Progenitor cell of endocrine pancreas (in vitro differentiated cells): ENCODE measurements at places on chromosomes 5 and 9. TPM values are rescaled to one million over a fixed set of nuclear protein-coding genes. Genes with fewer than 3 reads are reported as not detected.

DNA sequence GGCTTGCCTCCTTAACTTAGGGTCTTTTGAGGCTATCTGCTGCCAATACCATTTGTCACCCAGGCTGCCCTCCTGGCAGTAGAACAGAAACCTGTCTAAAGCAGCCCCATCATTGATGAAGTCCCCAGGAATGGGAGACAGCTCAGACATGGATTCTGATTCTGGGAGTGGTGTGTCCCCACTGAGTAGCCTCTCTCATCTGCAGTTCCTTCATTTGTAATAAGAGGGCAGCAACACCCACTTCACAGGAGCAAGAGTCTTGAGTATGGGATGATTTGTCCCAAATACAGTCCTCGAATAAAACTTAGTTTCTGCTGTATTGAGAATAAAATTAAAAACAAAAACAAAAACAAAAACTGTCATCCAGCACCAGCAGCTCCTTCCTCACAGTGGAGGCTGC, 167.6 kb downstream of the ASTN2 start:
- H3K27me3 ChIP-seq = no peaks in the 10 kb centered on the region
- no peak for DNase-seq
- H3K36me3 ChIP-seq = no peaks in the 10 kb centered on the region
- no peak overlapping the region for H3K27ac ChIP-seq

GRCh38 chr9:38414040-38414723, 10.1 kb downstream of the IGFBPL1 start:
- DNase-seq = no peak
- peaks cover 2% of the 10 kb centered on the region for H3K4me1 ChIP-seq
- H3K27me3 ChIP-seq = peaks cover 50% of the 10 kb centered on the region
- no peak overlapping the region for H3K27ac ChIP-seq
- H3K36me3 ChIP-seq = no peaks in the 10 kb centered on the region

- H3K4me3 ChIP-seq = peak within 1 kb of the TSS; percentile 74
- no peak within 1 kb of the TSS for H3K27ac ChIP-seq
- no peaks in the 10 kb centered on the region for H3K36me3 ChIP-seq
- peaks cover 11% of the 10 kb centered on the region for H3K4me1 ChIP-seq
- DNase-seq = peak; percentile 84
These were observed at the start of gene ARRDC1 for GRCh38 chr9:137605121-137606004. Gene ARRDC1 (plus strand): TSS chr9:137605686. CDS start chr9:137605718, 32 bp downstream.

DNA sequence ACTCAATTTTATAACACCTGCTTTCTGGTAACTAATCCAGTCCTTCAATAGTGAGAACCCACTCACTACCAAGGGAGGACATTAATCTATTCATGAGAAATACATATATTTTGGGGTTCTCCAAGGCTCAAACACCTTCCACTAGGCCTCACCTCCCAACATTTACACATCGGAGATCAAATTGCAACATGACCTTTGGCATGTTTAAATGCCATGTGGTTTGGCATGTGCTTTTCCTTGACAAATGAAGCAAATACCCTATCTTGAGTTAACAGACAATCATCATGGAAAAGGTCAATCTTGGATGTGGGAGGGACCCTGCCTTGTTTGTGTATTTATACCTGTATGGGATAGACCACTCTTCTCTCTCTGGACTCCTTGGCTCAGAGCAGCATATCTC, 21.9 kb upstream of the SPINK14 start:
- no peak for DNase-seq
- peaks cover 5% of the 10 kb centered on the region for H3K36me3 ChIP-seq
- no peaks in the 10 kb centered on the region for H3K27me3 ChIP-seq
- no peak overlapping the region for H3K4me3 ChIP-seq
- peaks cover 45% of the 10 kb centered on the region for H3K4me1 ChIP-seq

PCDHAC2 gene
- 1.8 and 1.9 TPM in 2 replicates for total RNA-seq

GRCh38 chr5:39143151-39143860, 69.1 kb upstream of the RICTOR start:
- peaks cover 2% of the 10 kb centered on the region for H3K4me1 ChIP-seq
- H3K36me3 ChIP-seq = no peaks in the 10 kb centered on the region
- H3K27me3 ChIP-seq = no peaks in the 10 kb centered on the region
- no peak for DNase-seq
- no peak overlapping the region for H3K4me3 ChIP-seq
- no peak overlapping the region for H3K27ac ChIP-seq

DNA sequence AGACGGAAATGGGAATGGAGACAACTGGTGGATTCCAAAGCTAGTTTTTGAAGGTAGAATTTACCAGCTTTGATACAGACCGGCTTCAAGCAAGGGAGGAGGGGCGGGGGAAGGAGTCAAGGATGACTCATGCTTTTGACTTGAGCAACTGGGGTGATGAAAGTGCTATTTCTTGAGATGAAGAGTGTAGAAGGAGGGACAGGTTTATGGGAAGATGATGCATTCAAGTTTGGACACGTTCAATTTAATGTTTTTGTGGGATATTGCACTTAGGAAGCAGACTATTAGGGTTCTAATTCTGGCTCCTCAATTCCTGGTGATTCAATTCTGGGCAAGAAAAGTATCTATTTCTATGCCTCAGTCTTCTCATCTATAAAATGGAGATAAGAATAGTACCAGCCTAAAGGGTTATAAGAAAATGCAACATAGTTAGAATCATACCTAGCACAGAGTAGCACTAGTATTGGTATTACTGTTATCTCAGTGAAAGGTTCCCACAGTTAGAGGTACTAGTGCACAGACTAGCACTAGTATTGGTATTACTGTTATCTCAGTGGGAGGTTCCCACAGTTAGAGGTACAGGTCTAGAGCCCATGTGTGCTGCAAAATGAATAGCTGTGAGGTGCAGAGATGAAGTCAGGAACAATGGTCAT, 4.6 kb downstream of the NIPAL4 start:
- no peak for DNase-seq
- H3K36me3 ChIP-seq = no peaks in the 10 kb centered on the region
- H3K27me3 ChIP-seq = peaks cover 54% of the 10 kb centered on the region
- H3K27ac ChIP-seq = no peak overlapping the region

GRCh38 chr9:99231711-99232110, 9.6 kb downstream of the SEC61B start:
- no peak overlapping the region for H3K27ac ChIP-seq
- DNase-seq = no peak
- peaks cover 4% of the 10 kb centered on the region for H3K4me1 ChIP-seq

LECT2 gene
- total RNA-seq = not detected in 2 replicates

DNA sequence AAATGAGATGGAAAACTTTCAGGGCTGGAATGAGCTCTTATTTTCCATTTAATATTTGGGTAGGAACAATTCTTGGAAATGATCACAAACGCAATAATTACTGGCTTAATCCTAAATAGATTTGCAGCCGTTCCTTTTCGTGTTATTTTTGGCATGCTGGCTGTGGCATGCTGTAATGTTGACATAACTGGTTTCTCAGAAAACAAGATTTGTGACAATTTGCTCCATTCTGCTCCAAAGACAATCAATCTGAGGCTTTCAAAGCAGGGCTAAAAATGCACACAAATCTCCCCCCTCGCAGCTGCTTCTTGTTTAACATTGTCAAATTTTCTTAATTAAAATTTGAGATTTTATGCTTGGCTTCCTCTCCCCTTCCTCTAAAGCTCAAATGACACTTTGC, 151.2 kb downstream of the TTC39B start:
- H3K27ac ChIP-seq = no peak overlapping the region
- DNase-seq = no peak
- H3K4me3 ChIP-seq = no peak overlapping the region
- H3K36me3 ChIP-seq = no peaks in the 10 kb centered on the region
- no peaks in the 10 kb centered on the region for H3K27me3 ChIP-seq
- peaks cover 17% of the 10 kb centered on the region for H3K4me1 ChIP-seq

- no peaks in the 10 kb centered on the region for H3K4me1 ChIP-seq
- no peak for DNase-seq
- no peaks in the 10 kb centered on the region for H3K27me3 ChIP-seq
- no peak overlapping the region for H3K4me3 ChIP-seq
- H3K36me3 ChIP-seq = no peaks in the 10 kb centered on the region
These were observed 115.9 kb downstream of the FBXL7 start for GRCh38 chr5:15615859-15616258.

SYNPO gene
- 1.4 and 1.5 TPM in 2 replicates for total RNA-seq

GRCh38 chr5:15585841-15586591, 86.0 kb downstream of the FBXL7 start:
- peaks cover 11% of the 10 kb centered on the region for H3K4me1 ChIP-seq
- no peaks in the 10 kb centered on the region for H3K27me3 ChIP-seq
- peaks cover 18% of the 10 kb centered on the region for H3K36me3 ChIP-seq

DNA sequence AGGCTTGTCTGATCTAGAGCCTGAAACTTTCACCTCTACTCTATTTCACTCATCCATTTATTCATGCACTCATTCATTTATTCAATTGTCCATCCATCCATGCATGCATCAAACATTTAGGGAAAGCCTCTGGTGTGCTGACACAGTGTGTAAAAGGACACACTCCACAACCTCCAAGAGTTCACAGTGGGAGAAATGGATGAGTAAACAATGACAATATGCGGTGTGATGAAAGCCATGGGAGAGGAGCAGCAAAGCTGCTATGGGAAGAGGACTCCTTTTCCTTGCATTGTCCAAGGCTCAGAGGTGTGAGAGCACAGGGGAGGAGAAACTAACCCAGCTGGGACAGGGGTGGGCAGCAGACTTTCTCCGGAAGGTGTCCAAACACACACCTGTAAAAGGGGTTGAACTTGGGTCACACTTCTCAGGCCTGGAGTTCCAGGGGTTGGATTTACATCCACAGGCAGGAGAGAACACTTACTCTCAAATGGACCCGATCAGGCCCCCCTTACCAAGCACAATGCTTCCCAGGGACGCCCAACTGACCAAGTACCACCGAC, 21.2 kb upstream of the PFDN1 start:
- no peak for DNase-seq
- H3K4me1 ChIP-seq = peaks cover 5% of the 10 kb centered on the region
- peaks cover 6% of the 10 kb centered on the region for H3K27me3 ChIP-seq
- H3K36me3 ChIP-seq = no peaks in the 10 kb centered on the region
- H3K4me3 ChIP-seq = no peak overlapping the region

DNA sequence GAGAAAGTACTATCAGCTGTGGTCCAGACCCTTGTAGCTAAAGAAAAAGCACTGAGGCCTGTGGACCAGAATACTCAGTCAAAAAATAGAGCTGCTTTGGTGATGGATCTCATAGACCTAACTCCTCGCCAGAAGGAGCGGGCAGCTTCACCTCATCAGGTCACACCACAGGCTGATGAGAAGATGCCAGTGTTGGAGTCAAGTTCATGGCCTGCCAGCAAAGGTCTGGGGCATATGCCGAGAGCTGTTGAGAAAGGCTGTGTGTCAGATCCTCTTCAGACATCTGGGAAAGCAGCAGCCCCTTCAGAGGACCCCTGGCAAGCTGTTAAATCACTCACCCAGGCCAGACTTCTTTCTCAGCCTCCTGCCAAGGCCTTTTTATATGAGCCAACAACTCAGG, 8.9 kb downstream of the RAB24 start:
- no peak for DNase-seq
- H3K36me3 ChIP-seq = peaks cover 22% of the 10 kb centered on the region
- H3K4me1 ChIP-seq = peaks cover 3% of the 10 kb centered on the region
- H3K27ac ChIP-seq = no peak overlapping the region
- H3K27me3 ChIP-seq = no peaks in the 10 kb centered on the region

- no peaks in the 10 kb centered on the region for H3K27me3 ChIP-seq
- no peak overlapping the region for H3K27ac ChIP-seq
- no peak overlapping the region for H3K4me3 ChIP-seq
- DNase-seq = no peak
- peaks cover 38% of the 10 kb centered on the region for H3K36me3 ChIP-seq
These were observed 46.4 kb downstream of the ERMP1 start for GRCh38 chr9:5786370-5787127.

GRCh38 chr9:113638490-113638889, 175.0 kb downstream of the RGS3 start:
- no peaks in the 10 kb centered on the region for H3K27me3 ChIP-seq
- H3K36me3 ChIP-seq = peaks cover 1% of the 10 kb centered on the region
- DNase-seq = no peak
- H3K27ac ChIP-seq = no peak overlapping the region
- no peak overlapping the region for H3K4me3 ChIP-seq
- H3K4me1 ChIP-seq = peaks cover 32% of the 10 kb centered on the region

SHROOM1 gene
- 10.0 and 12.6 TPM in 2 replicates for total RNA-seq

DNA sequence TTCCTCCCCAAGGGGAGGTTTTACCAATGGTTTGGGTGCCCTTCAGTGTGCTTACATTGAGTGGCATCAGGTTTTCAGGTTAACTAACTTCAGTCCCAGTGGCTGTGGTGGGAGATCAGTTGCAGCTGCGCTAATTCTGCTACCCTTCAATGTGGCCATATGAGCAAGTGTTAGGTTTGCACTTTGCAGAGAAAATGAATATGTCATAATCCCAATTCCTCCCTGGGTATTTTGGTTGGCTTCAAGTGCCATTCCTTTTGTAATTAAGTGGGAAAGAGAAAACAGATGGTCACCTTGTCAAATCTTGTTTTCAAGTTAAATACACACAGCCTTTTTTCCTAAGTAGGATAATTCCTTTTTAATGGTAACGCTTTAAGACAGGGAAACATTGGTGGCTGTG, 236.2 kb downstream of the TLE4 start:
- no peaks in the 10 kb centered on the region for H3K36me3 ChIP-seq
- no peak overlapping the region for H3K4me3 ChIP-seq
- DNase-seq = no peak
- no peak overlapping the region for H3K27ac ChIP-seq
- H3K4me1 ChIP-seq = peaks cover 5% of the 10 kb centered on the region

- peaks cover 9% of the 10 kb centered on the region for H3K36me3 ChIP-seq
- H3K4me3 ChIP-seq = no peak overlapping the region
- no peak overlapping the region for H3K27ac ChIP-seq
- no peak for DNase-seq
These were observed 54.9 kb downstream of the WDR41 start for GRCh38 chr5:77437194-77437593.

GRCh38 chr5:157925786-157926671, 67.1 kb upstream of the CLINT1 start:
- no peaks in the 10 kb centered on the region for H3K36me3 ChIP-seq
- no peaks in the 10 kb centered on the region for H3K27me3 ChIP-seq
- no peak for DNase-seq
- no peak overlapping the region for H3K27ac ChIP-seq
